Cerebellum (tissue), 4 donors: ENCODE measurements at places on chromosomes 5 and 9.

DNA sequence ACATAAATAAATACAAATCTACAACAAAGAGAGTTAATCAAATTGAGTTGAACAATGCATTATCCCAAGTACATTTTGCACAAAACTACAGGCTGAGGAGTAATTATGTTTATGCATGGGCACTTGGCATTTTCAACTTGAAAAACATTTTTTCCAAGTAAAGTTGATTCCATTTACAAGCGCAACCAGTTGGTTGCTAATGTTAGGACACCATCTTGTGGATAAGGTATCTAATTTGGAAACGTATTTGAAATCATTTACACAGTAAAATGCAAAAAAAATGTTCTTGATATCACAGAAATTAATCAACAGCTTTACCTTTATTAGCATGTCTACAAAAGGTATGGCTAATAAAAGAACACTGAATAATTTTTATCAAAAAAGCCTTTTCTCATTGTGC is 18.8 kb downstream of the FTMT start:
- DNase-seq = no peak

DNA sequence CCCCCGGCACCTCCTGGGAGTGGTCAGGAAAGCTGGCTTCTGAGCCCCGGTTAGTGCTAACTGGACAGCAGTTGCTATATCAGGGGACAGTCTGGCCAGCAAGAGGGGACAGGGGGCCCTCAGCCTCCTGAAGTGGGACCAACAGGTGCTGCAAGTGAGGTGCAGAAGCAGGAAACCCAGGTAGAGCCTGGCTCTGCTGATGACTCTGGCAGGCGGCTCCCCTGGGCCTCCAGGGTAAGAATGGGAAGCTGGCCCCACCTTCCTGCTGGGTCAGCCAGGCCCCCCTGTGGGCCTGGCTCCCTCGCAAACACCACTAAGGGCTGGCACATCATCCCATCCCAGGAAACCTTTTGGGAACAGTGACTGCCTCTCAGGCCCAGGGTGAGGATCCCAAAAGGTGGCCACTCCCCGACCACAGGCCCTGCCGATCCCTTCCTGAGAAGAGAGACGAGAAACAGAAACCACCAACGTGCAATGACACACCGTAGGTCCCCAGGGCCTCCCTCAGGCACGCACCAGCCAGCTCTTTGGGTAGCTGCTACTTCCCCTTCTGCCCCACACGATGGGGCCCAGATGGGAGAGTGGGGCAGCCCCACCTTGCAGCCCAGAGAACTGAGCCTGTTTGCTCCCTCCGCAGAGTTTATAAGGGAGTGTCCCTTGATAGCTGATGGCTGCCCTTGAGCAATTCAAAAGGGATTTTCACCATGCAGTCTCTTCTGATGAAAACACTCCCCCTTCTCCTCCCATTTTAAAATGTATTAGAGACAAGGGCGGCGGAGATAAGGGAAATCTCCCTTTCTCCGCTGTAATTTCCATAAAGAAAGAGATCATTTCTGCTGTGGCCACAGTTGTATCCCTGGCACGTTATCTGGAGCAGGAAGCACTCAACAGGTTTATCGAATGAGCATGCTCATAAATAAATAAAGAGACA is 76.8 kb downstream of the STK10 start:
- DNase-seq = no peak

GRCh38 chr9:33924978-33925797 is 108.2 kb downstream of the UBE2R2 start:
- peak; percentile 61 for DNase-seq

GRCh38 chr9:18020121-18020745 is 441.4 kb downstream of the SH3GL2 start:
- DNase-seq = no peak
